Fibroblast of skin of left biceps (primary cell): ENCODE measurements at places on chromosomes 13 and 19.
A peak's percentile ranks its signal among the peaks of the same experiment; 100 is the strongest.

GRCh38 chr13:34926508-34926907 is 15.6 kb upstream of the NBEA start:
- peak; percentile 8 for DNase-seq

- DNase-seq, result no peak
These were observed 21.0 kb upstream of the GRWD1 start for GRCh38 chr19:48424694-48425219.

DNA sequence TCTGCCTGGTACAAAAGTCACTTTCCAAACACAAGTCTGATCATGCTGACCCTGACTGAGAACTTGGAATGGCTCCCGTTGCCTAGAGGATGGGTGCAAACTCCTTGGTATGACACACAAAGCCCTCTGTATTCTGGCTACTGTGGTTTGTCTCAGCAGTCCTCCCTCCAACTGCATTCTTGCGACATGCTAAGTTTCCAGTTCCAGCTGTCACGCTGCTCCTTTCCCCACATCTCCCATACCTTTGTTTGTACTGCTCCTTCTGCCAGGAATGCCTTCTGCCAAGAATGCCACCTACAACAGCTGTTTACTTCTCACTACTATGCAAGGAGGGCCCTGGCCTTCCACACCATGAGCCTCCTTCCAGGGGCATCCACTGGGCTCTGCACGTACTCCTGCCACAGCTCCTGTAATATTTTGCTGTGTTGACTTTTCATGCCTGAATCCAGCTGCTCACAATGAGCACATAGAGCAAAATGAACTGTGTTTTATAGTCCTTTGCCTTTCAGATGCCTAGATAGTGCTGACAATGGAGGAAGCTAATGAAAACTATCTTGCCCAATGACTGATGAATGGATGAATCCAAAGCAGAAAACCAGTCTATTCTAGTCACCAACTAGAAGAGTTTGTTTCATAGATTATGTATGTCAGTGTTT is 543.7 kb downstream of the EFNB2 start:
- peak; percentile 25 for DNase-seq

GRCh38 chr13:59771272-59771671 is 392.5 kb downstream of the DIAPH3 start:
- DNase-seq, result no peak

GRCh38 chr19:49701271-49701786 is 10.4 kb downstream of the CPT1C start:
- no peak for DNase-seq
